Stimulated activated CD4-positive, alpha-beta T cell treated with anti-CD3 and anti-CD28 coated beads, Interleukin-4, amount 100 ng/mL, for 48 hours (primary cell): ENCODE measurements at places on chromosomes 11 and 22.

- no peak for DNase-seq
Observed at GRCh38 chr11:128291835-128292234, 295.5 kb downstream of the ETS1 start.

- DNase-seq = no peak
Observed at GRCh38 chr11:95324826-95325225, 93.8 kb upstream of the SESN3 start.

DNA sequence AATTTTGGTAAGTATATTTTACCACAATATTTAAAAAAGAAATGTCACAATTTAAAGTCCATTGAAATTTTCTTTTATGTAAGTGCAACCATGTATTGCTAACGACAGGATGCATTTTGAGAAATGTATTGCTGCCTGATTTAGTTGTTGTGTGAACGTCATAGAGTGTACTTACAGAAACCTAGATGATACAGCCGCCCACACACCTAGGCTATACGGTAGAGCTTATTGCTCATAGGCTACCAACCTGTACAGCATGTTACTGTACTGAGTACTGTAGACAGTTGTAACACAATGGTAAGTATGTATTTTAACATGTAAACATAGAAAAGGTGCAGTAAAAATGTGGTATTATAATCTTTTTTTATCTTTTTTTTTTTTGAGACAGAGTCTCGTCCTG lies 48.1 kb downstream of the CBL start:
- peak; percentile 56 for DNase-seq

- no peak for DNase-seq
Observed at GRCh38 chr11:130022799-130023198, 20.2 kb upstream of the PRDM10 start.

DNA sequence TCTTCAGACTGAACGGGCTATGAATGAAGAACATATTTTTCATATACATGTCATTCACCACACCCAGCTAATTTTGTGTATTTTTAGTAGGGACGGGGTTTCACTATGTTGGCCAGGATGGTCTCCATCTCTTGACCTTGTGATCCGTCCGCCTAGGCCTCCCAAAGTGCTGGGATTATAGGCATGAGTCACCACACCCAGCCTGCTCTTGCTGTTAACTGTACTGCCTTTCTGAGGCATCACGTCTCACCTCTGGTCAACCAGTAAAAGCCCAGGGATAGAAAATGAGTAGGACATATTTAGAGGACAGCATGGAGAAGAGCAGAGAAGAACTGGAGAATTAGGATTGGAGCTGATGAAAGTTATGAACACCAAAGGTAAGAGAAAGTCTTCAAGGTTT lies 55.6 kb downstream of the APOL3 start:
- DNase-seq = no peak

GRCh38 chr11:120180551-120181232 lies 30.1 kb upstream of the OAF start:
- no peak for DNase-seq

DNA sequence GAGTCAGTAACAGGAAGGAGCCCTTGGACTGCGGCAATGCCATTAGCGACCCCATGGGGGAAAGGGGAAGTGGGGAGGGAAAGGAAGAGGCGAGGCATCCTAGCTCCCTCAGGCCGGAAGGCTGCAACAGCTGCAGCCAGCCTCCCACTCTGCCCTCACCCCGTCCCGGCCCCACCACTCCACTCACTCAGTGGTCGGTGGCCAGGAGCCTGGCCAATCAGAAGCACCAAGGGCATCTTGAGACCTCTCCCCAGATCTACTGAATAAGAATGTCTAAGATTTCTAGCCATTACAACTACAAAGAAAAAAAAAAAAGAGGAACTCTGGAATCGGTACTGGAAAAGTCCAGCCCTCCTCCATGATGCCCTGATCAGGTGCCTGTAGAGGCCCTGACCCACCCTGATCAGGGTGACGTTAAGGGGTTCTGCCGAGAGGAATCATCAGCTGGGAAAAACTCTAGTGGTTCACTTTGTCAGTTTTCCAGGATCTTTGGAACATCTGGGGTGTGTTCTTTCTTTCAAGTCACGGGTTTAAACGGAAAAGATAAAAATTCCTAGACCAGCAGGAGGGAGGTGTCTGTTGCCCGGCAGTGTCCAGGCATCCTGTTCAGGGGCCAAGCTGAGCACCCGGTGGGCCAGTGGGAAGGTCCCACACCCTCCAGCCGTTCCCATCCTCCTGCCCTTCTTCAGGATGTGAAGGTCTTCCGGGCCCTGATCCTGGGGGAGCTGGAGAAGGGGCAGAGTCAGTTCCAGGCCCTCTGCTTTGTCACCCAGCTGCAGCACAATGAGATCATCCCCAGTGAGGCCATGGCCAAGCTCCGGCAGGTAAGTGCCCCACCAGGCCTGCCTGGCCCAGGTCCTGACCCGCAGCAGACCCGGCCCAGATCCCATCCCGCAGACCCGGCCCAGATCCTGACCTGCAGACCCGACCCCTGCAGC lies 14.4 kb downstream of the OAF start:
- no peak for DNase-seq

DNA sequence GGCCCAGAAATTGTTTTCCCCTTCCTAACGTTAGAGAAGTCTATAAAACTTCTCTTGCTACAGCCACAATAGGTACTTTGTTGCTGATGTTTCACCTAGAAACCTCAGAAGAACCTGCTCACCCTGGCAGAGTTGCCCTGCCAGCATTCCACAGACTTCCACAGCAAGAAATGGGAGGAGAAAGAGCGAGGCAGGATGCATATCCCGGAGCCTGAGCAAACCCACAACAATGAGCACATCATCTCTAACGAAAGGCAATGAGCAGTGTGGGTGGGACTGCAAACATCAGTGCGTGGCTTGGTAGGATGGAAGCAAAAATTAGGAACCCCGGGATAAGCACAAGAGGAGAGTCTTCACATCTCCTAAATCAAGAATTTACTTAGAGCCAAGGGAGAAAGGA lies 892.3 kb downstream of the OPCML start:
- DNase-seq = no peak

GRCh38 chr22:32702421-32702820 lies 99.1 kb upstream of the TIMP3 start:
- no peak for DNase-seq

- peak; percentile 87 for DNase-seq
Observed at GRCh38 chr22:50469377-50470305, 5.2 kb downstream of the SBF1 start.

GRCh38 chr11:27218421-27219038 lies 144.5 kb downstream of the CCDC34 start:
- DNase-seq = no peak

DNA sequence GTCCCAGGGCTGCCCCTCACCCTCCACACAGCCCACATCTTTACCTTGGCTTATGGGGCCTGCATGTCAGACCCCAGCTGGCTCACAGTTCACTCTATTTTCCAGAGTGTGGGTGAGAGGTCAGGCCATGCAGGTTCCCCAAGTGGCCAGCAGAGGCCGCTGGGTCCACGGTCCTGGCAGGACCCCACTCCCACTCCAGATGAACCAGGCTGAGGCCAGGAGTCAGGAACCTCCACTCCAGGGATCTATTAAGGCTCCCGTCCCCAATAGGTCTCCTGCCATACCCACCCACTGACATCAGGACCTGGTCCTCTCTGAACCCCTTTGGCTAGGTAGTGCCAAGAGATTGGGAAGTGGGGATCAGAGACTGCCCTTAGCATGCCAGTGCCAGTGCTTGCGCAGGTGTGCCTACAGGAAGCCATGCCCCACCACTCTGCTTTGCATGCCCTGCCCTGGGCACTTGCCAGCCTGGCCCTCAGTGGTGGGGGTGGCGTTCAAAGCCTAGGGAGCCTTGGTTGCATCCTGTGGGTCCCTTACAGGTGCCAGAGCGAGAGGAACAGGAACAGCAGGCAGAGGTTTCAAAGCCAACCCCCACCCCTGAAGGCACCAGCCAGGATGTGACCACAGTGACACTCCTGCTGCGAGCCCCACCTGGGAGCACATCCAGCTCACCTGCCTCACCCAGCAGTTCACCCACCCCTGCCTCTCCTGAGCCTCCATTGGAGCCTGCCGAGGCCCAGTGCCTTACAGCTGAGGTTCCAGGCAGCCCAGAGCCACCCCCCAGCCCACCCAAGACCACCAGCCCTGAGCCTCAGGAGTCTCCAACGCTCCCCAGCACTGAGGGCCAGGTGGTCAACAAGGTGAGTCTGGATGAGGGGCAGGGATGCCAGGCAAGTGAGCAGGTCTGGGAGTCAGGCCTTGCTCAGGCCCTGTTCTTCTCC lies 8.3 kb downstream of the SMTN start:
- no peak for DNase-seq

DNA sequence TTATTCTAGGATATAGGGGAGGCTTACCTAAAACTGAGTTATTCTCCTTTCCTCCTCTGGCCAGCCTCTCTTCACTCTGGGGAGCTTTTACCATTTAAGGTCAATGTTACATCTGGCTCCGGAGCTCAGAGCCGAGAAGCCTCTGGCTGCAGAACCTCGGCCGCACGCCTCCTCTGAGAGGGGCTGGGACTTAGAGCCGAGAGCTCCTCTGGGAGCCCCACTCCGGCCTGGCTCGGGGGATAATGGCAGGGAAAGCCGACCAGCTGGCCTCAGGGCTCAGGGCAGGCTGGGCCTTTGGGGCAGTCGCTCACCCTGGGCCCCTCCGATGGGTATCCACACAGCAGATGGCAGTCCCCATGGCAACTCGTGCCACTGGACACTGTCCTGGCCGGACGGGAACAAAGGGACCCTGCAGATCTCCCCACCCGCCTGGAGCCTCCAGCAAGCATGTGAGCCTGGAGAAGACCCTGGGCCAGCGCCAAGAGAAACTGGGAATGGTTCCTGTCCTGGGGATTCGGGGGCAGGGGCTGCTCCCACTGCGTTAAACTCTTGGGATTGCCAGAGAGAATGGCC lies at the start of gene IRAG1:
IRAG1 (minus strand) TSS at position 247 of the 573 bp plus-strand sequence; CDS start at position 94, 153 bp downstream.
- no peak for DNase-seq

DNA sequence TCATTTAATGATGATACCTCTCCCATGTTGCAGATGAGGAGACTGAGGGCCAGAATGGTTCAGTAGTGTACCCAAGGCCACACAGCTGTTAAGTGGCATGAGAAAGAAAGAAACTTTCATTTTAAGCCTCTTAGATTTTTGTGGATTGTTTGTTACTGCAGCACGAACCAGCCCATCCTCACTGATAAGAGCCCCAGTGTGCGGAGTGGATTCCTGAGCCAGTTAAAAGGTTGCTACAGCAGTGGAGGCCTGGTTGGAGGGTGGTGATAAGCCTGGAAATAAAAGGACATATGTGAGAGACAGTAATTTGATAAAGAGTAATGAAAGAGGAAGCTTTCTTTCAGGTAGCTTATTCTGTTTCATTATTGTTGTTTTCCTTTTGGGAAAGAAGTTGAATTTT lies 89.0 kb downstream of the ATXN10 start:
- DNase-seq = no peak

GRCh38 chr11:110087812-110088534 lies 5.2 kb upstream of the ZC3H12C start:
- DNase-seq = no peak

DNA sequence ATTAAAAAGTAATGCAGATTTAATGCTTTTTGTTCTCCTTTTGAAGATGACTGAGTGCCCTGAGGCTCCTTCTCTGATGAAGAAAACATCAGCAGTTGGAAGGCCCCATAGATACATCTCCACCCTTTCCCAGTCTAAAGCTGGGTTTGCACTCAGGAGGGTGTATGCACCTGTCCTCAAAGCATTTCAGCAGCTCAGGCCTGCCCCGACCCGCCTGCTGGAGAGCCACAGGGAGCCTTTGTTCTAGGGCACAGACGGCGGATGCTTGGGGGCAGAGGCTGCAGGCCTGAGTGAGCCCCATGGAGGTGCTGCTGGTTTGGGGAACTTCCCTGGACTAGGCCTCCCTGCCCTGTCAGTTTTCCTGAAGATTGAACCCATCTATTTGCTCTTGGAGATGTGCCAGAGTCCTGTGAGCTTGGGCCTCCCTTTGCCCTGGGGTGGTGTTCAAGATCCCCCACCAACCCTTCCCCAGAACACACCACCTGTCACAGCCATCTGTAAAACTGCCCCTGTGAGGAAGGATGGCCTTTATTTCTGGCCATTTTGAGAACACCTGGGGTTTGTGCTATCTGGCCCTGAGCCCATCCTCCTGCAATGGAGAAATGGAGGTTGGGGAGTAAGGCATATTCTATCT lies 160.0 kb downstream of the NAV2 start:
- DNase-seq = no peak

DNA sequence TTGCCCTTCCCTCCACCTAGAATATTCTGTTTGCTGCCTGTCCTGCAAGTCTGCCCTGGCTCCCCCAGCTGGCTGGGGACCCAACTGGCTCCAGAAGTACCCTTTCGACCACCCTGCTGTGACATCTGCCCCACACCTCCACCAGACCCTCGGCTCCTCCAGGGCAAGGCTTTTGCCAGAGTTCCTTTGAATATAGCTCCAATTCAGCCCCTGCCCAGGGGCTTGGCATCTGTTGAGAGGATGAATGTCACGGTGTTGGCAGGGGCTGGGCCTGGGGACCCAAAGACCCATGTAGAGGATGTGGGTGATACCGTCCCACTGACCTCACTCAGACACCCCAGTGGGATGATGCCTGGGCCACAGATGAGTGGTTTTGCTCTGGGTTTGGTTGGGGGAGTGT lies 4.0 kb downstream of the NLRP6 start:
- no peak for DNase-seq

DNA sequence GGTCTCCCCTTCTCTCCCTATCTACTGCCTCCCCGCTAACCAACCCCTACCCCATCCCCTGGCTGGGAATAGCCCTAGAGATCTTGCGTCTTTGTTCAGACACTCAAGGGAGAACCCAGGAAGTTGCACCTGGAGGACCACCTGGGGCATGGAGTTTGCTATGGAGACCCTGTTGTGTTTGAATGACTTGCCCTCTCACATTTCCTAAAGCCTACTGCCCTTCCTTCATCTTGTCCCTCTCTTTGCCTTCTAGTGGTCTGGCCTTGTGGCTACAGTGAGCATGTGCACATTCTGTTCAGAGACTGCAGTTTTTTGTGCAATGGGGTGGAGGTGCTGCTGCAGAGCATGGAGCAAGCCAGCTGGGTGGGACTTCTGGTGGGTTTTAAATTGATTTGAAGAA lies 42.5 kb downstream of the ZNRF3 start:
- no peak for DNase-seq

- DNase-seq = no peak
Observed at GRCh38 chr11:61682906-61683675, 2.9 kb downstream of the DAGLA start.

DNA sequence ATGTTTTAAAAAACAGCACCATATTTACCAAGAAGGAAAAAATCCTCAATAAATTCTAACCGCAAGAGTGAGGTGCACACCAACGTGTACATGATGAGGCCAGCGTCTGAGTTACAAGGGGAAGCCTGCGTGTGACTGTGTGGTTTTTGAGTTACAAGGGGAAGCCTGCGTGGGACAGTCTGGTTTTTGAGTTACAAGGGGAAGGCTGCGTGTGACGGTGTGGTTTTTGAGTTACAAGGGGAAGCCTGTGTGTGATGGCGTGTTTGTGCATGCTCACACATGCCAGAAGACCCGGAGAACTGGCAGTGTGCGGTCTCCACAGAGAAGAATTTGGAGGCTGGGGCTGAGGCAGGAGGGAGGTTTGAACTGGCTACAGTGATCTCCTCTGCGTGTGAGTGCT lies 1376.4 kb downstream of the TBC1D22A start:
- DNase-seq = no peak
